ENCODE measurements at places on chromosomes 1 and 21.

DNA sequence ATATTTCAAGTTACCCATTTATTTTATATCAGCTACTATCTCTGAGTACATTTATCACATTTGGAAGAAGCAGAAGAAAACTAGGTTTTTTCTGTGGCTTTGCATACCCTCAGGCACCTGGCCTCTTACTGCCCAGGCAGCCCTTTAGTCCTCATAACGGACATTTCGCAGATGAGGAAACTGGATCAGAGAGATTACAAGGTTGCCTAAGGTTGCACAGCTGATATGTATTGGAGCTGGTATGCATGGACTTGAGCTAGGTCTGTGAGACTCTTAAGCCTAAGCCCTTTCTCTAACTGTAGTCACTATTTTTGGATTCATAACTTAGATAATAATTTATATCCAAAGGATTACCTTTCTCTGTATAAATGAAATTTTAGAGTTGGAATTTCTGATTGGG, 4.0 kb downstream of the CNIH3 start:
- DNase-seq, result no peak

DNA sequence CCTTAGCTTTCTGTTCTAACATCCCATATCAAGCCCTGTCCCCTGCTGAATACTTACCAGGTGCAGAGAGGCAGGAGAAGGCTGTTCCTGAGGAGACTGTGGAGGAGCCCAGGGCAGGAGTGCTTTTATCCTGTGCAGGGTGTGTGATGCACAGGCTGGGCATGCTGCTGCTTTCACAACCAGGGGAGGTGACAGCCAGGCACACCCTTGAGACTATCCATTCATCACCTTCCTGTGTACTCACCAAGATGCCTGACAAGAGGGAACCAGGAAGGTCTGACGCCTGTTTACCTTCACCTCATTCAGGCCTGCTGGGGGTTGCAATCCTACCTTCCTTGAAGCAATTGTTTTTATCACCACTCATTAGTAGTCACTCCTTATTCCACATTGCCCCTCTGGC, at the start of gene LCE3E:
LCE3E (minus strand) TSS at position 100 of the 400 bp plus-strand sequence. CDS start 572 bp downstream, outside the sequence.
- DNase-seq, result no peak

DNA sequence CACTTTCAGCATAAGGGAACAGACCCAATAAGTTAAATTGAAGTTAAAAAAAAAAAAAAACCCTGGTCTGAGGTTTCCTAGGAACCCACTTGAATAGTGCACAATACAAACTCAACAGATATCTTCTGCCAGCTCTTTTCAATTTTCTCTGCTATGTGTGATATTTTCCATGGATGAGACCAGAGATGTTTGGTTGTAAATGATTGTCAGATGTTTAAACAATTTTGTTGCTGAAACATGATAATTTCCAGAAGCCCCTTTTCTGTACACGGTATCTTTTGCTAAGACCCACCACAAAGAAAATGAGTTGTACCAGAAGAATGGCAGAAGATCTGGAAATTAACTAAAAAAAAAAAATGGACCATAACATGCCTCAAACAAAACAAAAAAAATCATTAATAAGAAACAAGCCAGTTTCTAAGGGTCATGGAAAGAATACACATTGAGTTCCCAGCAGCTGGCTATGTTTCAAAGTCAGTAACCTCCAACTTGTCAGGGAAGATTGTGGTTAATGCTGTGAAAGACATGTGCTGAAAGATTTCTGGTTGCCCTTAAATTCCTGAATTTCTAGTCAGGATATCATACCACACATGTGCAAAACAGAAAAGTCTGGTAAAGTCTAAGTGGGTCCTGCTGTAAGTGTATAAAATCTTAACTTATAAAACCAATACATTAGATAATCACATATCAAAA, 35.6 kb upstream of the MGST3 start:
- peak; percentile 30 for DNase-seq

DNA sequence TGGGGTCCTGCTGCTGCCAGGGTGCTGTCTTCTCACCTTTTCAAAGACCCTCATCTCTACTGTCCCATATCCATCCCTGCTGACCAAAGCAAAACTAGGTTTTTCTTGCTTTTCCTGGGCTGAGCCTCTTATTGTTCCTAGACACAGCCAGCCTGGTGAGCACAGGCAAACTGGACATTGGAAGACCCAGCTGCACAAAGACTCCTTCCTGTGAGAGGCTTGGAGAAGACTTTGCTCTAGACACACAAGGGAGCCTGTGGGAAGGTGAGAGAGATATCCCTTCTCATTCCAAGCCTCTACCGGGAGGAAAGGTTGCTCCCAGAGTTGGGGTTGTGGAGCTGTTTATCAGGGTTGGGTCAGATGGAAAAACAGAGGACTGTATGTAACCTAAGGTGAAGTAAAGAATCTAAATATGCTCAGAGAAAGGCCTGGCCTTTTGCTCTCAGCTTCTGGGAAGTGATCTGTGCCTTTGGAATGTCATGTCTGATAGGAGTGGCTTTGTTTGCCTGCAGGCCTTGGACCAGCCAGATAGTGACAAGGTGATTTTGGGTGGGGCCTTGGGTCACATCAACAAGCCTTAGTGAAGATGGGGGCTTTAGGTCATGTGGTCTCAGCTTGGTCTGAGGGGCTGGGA, 87.6 kb upstream of the RUNX1 start:
- peak; percentile 64 for DNase-seq

DNA sequence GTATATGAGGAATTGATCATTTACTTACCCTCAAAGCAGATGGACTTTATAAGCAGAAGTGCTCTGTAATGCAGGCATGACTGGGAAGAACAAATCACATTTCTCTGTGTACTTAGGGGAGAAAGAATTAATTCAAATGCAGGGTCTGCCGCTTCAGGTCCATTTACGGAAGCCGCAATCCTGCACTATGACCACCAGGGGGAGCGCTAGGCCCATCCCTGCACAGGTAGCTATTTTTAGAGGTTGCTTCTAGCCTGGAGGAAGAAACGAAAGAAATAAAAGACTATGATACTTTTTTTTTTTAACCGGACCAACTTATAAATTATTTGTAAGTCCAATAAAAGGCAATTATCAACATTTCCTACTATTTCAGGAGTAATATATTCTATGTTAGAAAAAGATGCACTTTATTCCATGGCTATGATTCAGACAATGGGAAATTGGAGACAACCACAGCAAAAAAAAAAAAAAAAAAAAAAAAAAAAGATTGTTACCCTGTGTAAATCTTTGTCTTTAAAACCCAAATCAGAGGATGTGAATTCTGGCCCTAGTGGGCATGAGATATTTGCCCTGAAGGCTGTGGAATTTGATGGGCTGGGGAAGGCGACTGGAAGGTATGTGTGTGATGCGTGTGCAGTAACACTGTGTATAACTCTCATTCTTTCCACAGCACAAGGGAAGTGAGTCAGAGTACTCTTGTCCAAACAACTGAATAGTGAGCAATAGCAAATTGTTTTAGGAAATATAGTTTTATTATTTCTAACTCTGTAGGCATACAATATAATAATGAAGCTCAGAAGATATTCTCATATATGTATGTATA, 12.9 kb upstream of the FYB2 start:
- DNase-seq, result peak; percentile 92

- DNase-seq, result peak; percentile 39
Observed at GRCh38 chr1:192592981-192593708, 17.6 kb downstream of the RGS1 start.

- no peak for DNase-seq
Observed at GRCh38 chr1:25871086-25871703, 4.3 kb downstream of the PAQR7 start.

DNA sequence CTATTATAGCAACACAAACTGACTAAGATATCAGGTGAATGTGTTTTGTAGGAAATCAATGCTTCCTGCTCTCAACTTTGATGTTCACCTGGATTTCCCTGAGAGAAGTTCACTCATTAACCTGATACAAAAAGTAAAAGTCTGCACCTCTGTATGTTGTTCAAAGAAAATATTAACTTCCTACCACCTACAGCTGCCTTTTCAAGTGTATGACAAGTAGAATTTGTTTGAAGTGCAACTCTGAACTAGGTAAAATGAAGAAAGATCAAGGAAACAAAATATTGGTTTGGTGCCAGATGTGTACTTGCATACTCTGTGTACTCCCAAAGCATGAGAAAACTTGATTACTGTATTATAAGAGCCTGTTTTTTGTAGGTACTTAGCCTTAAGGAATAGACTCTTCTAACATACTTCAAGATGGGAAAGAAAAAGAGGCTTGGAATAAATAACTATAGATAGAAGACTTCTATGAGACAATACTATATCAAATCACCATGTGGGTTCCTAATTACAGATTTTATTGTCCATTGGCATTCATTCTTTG, 193.4 kb downstream of the APP start:
- DNase-seq, result no peak

DNA sequence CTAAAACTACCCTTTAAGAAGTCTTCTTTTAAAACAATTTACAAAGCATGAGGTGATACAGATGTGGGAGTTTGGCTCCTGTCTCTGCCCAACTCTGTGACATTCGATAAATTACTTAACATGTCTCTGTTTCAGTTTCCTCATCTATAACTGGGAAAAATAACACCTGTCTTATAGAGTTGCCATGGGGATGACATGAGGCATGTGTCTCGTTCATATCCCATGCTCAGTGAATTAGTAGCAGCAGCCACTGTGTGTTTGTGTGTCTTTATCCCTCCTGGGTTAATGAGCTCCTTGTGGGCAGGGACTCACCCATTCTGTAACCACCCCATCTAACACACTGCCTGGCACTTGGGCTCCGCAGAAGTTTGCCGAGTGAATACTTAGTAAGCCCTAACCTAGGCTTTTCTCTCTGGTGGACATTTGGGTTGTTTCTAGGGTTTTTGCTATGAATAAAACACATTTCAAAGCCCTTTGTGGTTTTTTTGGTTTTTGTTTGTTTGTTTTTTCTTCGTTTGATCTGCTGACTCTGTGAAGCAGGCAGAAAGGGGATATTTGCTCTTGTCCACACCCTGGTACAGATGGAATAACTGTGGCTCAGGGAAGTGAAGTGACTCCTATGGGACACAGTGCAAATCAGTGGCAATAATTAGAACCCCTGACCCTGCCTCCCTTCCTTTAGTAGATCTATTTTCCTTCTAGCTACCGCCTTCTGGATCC, 797 bp upstream of the KCNJ9 start:
- DNase-seq, result no peak

- DNase-seq, result no peak
Observed at GRCh38 chr1:101191049-101191448, 45.8 kb upstream of the S1PR1 start.

GRCh38 chr1:31596737-31597097, 20.4 kb downstream of the TINAGL1 start:
- no peak for DNase-seq

Data from HCEC 1CT (cell line).